ENCODE measurements at places on chromosomes 2 and 18.

GRCh38 chr2:164754157-164755093 lies 87.2 kb downstream of the COBLL1 start:
- DNase-seq = no peak

GRCh38 chr18:48294899-48295585 lies 114.1 kb downstream of the ZBTB7C start:
- DNase-seq = no peak

DNA sequence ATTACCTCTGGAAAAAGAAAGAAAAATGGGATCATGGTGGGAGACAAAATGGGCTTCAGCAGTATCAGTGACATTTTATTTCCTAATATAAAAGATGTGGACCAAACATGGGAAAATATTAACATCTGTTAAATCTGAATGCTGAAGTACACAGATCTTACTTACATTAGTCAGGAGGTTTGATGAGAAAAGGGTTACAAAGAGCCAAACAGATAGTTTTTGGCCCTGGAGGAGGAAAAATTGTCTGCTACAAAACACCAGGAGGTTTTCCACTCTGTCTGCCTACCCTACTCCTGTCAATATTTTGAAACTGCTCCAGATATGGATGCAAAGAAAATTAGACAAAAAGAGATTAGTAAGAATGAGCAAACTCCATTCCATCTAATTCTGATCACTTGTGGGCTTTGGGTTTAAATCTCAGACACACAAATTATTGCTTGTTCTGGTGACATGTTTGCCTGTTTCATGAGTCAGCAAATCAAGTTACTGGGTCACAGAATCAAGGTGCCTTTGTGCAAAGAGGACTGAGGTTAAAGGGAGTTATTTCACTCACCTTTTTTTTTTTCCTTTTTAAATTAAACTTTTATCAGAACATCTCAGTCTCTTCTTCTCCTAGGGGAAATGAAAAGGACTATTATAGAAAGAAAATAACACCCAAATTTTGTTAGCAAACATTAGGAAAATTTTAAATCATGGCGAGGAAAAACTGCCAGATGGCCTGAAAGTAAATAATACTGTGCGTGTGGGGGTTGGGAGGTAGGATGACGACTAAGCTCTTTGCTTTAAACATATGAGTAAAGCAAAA lies 87.0 kb upstream of the SPATS2L start:
- no peak for DNase-seq

GRCh38 chr2:26316845-26317244 lies 29.1 kb upstream of the SELENOI start:
- DNase-seq = no peak

DNA sequence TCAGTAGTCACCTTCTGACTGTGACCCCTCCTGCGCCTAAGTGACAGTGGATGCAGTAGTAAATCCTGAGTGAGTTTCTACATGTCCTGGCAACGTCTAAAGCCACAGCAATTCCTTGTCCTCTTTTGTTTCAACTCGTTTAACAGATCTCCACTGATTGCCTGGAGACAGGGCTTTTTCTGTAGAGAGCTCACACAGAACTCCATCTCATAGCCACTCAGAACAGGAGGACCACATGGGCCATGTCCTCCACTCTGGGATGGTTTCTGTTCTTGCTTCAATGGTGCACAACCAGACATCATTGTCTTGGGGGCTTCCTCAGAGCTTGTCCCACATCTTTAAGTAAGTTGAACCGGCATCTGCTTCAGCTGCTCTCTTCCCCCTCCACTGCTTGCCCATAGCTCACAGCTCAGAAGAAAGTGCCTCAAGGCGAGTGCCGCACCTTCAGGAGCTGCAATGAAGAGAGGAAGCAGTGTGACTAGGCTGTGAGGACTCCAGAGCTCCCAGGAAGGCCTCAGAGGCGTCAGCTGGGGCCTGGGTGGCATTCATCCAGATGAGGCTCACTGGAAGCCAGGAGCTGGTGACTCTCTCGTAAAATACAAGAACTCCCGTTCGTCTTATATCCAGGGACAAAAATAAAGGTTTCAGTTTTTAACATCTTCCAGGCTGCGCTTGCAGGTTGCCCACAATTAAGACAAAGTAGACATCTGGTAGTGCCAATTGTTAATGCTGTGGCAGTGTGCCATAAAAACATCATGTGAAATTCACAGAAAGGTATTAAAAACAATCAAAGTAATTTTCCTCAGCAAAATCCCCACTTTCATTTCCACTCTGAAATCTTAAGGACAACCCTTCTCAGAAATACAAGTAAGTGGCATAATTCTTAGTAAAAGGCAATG lies 37.3 kb downstream of the ST3GAL5 start:
- no peak for DNase-seq

DNA sequence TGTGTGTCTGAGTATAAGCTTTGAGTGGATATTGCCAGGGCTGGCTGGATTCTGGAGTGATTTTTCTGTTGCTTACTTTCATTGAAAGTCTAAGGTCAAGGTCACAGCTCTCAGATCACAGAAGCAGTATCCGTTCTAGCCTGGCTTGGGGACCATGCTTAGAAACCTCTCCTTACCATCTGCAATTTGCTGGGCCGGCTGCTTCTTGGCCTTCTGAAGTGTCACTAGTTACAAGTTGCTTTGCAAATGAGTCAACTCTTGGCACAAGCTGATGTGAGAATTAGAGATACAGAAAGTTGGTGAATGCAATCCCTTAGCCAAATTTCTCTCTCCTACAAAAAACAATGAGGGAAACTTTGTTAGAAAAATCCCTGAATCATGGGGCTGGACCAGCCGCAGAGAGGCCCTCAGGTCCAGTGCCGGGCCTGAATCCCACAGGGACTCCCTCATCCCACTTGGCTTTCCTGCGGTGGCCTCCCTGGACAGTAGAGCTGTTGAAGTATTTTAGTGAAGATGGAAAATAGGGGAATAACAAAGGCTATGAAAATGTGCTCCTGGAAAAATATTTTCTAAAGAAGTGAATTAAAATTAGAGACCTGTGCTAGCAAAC lies 92.7 kb upstream of the CNGA3 start:
- no peak for DNase-seq

DNA sequence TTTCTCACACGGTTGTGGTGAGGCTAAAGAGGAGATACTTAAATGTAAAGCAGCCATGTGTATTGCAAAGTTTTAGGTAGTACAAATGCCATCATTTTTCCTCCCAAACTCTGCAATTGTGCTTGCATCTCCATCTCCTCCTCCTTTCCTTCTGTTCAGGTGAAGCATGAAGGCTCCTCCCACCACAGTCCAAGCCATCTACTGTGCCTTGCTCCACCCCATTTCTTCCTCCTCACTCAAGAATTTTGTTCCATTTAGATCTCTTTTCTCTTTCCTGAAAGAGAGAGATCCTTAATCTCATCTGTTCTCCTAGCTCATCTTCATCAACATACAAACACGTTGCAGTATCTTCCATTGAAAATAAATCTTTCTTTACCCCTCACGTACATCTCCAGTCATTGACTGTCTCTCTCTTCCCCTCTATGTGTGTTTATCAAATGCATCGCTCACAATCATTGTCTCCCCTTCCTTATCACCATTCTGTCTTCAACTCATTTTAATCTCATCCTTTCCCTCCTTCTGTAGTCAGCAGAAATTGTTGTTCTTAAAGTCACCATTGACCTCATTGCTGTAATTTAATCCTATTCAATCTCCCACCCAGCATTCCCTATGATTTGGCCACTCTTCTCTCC lies 392.1 kb downstream of the RAD51AP2 start:
- DNase-seq = no peak

DNA sequence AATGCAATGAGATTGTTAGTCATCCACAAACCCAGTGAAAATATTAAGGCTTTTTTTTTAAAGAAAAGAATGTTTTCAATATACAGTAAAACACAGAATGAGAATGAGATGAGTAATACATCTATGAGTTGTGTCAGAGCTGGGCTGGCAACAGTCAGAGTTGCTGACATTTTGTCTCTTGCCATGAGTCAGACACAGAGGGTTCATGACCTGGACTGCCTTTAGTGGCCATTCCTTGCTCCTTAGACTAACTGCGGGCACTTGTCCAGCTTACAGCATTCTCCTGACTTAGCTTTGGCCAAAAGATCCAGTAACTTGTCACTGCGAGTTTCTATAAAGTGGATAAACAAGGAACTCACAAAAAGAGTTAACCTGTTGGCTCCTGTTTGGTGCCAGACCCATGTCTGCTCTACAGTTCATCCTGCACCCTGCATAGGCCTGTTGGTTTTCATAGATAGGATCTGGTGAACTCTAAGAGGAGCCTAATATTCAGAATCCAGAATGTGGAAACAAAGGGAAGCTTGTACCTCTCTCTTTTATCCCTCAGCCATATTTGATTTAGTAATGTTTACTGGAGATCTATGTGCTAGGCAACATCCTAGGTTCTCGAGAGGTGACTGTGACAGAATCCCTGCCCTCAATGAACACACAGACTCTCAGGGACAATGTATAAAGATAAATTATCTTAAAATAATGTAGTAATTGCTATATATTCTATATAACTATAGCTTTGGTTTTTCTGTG lies 391.5 kb upstream of the VWC2L start:
- no peak for DNase-seq

DNA sequence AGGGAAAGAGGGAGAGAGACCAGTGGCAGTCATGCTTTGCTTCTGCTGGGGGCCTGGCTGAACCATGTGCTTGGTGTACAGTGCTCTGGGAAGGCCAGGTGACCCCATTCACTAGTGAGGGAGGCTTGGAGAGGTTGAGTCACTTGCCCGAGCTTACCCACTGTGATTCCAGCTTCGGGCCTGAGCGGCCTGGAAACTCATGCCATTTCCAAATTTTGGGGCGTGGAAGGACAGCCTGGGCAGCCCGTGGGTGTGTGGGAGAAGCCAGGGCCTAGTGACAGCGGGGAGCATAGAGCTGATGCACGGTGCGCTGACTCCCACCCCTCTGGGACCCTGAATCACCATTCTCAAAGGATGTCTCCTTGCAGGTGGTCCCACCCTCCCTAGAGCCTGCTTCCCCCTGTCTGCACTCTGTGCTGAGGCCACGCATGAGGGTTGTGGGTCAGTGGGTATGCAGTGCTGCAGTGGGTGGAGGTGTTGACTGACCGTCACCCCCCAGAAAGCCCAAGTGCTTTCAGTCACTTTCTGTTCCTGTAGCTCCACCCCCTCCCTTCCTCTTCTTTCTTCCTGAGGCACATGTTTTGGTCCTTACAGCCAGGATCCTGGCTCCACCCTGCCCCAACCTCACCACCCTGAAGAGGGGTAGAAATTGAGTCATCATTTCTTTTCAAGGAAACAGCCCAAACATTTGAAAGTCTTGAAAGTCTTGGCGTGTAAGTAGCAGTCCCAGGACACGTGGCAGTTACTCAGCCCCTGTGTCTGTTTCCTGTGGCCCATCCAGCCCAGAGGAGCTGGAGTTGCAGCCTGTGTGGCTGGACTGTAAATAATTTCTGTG lies 69.3 kb upstream of the MCFD2 start:
- no peak for DNase-seq

DNA sequence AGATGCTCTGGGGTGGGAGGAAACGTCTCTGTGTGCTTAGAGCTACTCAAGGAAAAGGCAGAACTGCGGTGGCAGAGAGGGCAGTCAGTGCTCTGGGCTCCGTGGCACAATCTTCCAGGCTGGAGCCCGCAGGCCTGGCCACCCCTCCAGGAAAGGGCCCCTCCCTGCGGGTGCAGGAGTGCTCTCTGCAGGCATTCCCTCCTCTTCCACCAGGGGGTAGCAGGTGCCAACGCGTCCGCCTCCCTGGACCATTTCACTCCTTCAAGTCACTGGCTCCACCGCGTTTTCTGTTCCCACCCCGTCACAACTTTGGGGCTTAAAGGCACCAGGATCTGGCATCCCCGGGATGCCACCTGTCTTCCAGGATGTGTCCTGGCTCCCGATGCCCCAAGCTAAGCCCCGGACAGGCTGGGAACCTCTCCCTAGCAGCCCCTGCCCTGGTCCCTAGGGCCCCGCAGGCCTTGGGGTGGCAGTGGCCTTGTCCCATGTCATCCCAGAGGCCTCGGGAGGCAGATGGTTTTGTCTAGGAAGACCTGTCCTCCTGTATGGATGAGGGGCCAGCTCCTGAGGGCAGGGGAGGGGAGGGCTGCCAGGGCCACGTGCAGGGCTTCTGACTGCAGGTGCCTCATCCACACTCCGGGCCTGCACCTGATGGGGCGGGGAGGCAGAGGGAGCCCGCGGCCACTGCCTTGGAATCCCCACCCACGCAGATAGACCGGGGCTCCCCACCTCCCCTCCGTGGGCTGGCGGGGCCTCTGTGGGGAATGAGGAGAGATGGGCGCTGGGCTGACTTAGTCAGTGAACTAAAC lies 26.4 kb downstream of the KCNIP3 start:
- DNase-seq = no peak

DNA sequence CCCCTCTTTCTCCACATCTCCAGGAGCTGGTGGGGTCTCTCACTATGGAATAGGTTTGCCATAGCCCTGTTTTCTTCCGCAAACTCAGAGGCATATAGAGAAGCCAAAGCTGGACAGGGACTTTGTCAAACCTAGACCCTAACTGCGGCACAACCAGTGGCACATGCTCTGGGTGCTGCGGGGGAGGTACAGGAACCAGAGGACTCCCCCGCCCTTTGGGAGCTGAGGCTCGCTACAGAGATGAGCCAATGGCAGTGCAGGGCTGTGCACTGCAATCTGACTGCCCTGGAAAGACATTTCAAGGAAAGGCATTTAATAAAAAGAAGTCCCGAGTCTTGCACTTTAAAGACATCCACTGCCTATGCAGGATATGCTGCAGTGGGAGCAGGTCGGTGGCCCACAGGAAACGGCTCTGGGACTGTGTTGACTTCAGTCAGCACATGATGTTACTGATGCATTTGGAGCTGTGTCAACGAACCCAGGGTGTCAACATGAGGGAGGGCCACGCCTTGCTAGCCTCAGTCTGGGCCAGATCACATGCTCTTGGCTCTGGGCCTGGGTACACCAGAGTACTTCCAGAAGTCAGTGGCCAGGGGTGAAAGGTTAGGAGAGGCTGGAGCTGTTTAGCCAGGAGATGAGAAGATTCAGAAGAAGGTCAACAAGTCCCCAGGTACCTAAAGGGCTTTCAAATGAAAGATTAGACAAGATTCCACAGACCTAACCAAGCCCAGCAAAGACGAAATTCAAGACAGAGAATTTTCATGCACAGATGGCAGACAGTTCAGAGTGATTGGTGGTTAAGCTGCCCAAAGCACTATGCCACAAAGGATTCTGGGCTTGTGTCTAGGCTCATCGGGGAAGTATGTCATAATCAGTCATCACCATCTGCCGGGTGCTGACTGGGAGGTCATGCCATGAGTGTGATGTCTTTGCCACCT lies 8.2 kb downstream of the SLC35F6 start:
- peak; percentile 24 for DNase-seq

DNA sequence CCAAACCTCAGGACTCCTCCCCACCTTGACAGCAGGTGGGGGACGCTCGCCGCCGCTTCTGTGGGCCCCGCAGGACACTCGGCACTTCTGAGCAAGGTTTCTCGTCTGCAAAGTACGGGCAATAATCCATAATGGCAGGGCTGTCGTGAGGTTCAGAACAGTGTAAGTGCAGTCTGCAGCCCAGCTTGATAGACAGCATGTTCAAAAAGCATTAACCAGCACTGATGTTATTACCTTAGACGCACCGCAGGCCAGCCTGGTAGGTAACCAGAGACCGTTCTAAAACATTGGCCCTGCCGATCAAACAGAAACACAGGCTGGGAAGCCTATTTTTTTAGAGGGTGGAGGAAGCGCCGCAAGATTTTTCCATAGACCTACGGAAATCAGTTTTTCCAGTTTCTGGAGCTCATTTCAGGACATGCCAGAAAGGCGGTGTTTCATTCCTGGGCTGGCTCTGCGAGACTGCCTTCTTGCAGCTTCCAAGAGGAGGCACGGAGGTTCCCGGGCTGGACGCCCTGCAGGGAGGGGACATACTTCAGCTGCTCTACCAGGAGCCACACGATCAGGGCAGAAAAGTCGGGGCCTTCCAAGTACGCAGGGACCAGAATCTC lies 148.7 kb downstream of the TPO start:
- no peak for DNase-seq

- no peak for DNase-seq
Observed at GRCh38 chr2:2650608-2651375, 319.7 kb upstream of the MYT1L start.

All from CD8-positive, alpha-beta memory T cell (primary cell).